Cardiac muscle cell (in vitro differentiated cells and primary cell): ENCODE measurements at places on chromosomes 12 and 14.

- H3K36me3 ChIP-seq = no peaks in the 10 kb centered on the region
- DNase-seq = no peak
- H3K27ac ChIP-seq = peak overlapping the region; percentile 75
- no peaks in the 10 kb centered on the region for H3K27me3 ChIP-seq
- H3K4me3 ChIP-seq = no peak overlapping the region
Observed at GRCh38 chr14:55121628-55122439, 7.2 kb upstream of the LGALS3 start.

GRCh38 chr12:119660076-119660475, 7.9 kb upstream of the PRKAB1 start:
- no peak overlapping the region for H3K4me3 ChIP-seq
- DNase-seq = no peak
- H3K4me1 ChIP-seq = no peaks in the 10 kb centered on the region

GRCh38 chr12:81610955-81611889, 147.9 kb downstream of the PPFIA2 start:
- H3K4me3 ChIP-seq = no peak overlapping the region
- H3K27ac ChIP-seq = peak overlapping the region; percentile 73
- peaks cover 15% of the 10 kb centered on the region for H3K4me1 ChIP-seq
- no peaks in the 10 kb centered on the region for H3K36me3 ChIP-seq

DNA sequence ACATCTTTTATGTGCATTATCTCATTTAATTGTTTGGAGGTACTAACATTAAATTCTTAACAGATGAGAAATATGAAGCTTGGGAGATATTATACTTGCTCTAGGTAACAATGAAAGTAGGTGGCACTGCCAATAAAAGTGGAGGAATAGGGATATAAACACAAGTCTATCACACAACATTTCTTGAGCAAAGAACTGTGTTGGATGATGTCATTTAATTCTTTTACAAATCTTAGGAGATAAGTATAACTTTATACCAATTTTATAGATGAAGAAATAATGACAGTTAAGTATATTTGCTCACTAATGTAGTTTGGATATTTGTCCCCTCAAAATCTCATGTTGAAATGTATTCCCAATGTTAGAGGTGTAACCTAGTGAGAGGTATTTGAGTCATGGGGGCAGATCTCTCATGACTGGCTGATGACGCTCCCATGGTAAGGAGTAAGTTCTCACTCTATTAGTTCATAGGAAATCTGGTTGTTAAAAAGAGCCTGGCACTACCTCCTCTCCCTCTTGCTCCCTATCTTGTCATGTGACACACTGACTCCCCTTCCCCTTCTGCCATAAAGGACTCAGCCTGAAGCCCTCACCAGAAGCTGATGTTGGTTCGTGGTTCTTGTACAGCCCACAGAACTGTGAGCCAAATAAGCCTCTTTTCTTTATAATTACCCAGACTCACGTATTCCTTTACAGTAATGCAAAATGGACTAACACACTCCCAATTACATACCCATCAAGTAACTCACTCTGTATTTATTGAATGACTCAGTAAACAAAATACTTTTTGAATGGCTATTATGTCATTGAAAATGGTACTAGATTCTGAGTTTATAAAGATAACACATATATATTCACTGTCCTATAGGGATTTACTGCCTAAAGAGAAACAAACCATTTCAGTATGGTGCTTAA, 146.8 kb upstream of the KITLG start:
- H3K27me3 ChIP-seq = no peaks in the 10 kb centered on the region
- H3K27ac ChIP-seq = no peak overlapping the region
- no peak for DNase-seq

DNA sequence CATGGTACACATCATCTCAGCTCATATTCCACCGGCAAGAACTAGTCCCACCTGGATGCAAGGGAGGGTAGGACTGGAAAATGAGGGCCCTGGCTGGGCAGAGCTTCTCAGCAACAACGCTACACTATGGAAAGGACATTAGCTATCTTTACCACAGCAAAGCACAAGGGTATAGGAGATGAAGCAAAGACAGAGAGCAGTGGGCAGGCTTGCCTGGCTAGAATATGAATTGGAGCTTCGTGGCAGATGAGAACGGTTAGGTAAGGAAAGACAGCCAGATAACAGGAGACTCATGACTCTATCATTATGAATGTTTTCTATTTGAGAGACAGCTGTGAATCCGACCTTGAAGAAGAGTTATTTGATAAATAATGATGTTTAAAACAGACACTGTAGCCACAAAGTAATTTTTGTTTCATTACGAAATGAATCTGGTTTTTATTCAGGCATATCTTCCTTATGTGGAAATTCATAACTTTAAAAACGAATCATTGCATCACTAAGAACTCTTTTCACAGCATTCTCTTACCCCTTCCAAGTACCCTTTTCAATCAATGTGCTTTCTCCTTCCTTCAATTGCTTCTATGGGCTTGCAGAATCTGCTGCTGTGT, 59.1 kb upstream of the PCED1B start:
- no peak for DNase-seq
- no peak overlapping the region for H3K4me3 ChIP-seq
- no peaks in the 10 kb centered on the region for H3K36me3 ChIP-seq
- no peaks in the 10 kb centered on the region for H3K27me3 ChIP-seq
- no peaks in the 10 kb centered on the region for H3K4me1 ChIP-seq
- H3K27ac ChIP-seq = no peak overlapping the region

DNA sequence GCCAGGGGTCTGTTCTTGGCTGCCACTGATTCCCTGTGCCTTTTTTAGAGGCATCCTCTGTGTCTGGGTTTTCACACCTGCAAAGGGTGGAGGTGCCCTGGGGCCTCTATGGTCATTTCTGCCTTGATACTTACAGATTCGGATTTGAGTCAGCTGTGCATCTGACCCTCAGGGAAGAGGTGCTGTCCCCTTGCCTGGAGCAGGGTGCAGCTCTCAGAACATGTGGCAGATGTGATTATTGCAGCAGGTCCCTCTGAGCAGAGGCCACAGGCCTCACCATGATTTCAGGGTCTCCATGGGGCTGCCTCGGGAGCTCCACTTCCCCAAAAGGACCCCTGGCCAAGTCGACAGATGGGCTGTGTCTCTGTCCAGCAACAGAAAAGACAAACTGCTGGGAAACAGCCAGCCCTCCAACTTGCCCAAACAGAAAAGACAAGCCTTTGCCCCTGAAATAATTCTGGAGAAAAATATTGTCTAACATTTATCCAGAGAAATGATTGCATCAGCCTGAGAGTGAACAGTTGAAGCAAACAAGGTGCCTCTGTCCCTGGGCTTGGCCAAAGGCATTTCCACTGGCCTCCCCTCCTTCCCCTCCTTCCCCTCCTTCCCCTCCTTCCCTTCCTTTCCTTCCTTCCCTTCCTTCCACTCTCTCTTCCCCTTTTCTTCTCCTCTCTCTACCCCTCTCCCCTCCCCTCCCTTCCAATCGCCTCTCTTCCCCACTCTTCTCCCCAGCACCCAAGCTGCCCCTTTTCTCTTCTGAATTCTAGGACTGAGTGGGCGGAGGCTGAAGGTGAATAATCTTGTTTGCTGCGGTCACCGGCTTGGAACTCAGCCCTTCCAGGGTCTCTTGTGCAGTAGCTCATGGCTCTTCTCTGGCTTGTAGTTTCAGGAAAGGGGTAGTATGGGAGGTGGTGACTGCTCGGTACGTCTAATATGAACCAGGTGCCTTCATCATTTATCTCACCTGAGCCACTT, 676 bp downstream of the SERPINA3 start:
- no peak overlapping the region for H3K27ac ChIP-seq
- H3K4me1 ChIP-seq = no peaks in the 10 kb centered on the region
- no peaks in the 10 kb centered on the region for H3K36me3 ChIP-seq
- no peak for DNase-seq
- no peak overlapping the region for H3K4me3 ChIP-seq

- DNase-seq = no peak
- H3K27ac ChIP-seq = no peak overlapping the region
- no peaks in the 10 kb centered on the region for H3K4me1 ChIP-seq
Observed at GRCh38 chr14:77204459-77204771, 22.8 kb downstream of the TMEM63C start.

GRCh38 chr12:119089380-119090013, 89.2 kb upstream of the HSPB8 start:
- no peak for DNase-seq
- peaks cover 18% of the 10 kb centered on the region for H3K4me1 ChIP-seq
- H3K4me3 ChIP-seq = no peak overlapping the region
- H3K36me3 ChIP-seq = no peaks in the 10 kb centered on the region
- peak overlapping the region; percentile 81 for H3K27ac ChIP-seq
- H3K27me3 ChIP-seq = no peaks in the 10 kb centered on the region

GRCh38 chr12:6363330-6364043, 11.9 kb downstream of the SCNN1A start:
- H3K4me3 ChIP-seq = peak overlapping the region; percentile 29
- H3K27ac ChIP-seq = no peak overlapping the region
- H3K36me3 ChIP-seq = no peaks in the 10 kb centered on the region
- no peaks in the 10 kb centered on the region for H3K4me1 ChIP-seq
- H3K27me3 ChIP-seq = no peaks in the 10 kb centered on the region

- no peaks in the 10 kb centered on the region for H3K27me3 ChIP-seq
- H3K4me3 ChIP-seq = no peak overlapping the region
- peak overlapping the region; percentile 99 for H3K27ac ChIP-seq
- DNase-seq = no peak
Observed at GRCh38 chr12:108700833-108701541, 30.3 kb downstream of the CORO1C start.

DNA sequence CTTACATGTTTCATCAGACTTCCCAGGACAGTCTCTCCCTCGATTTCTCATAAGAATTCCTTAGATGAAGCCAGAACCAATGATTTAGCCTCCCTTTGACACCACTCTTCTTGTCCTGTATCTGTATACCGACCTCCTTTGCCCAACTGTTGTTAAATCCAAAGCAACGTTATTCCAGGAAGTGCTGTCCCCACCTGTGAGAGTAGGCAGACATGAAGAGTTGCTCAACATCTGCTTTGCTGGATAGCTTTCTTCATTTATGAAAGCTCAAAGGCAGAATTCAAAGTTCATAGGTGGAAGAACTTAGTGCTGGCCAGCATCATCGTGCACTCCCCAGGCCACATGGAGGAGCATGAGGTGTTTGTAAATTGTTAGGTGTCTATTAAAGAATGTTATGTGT, 55.6 kb downstream of the GTF2A1 start:
- H3K27me3 ChIP-seq = no peaks in the 10 kb centered on the region
- no peak overlapping the region for H3K27ac ChIP-seq
- H3K4me1 ChIP-seq = peaks cover 3% of the 10 kb centered on the region
- DNase-seq = peak; percentile 7

DNA sequence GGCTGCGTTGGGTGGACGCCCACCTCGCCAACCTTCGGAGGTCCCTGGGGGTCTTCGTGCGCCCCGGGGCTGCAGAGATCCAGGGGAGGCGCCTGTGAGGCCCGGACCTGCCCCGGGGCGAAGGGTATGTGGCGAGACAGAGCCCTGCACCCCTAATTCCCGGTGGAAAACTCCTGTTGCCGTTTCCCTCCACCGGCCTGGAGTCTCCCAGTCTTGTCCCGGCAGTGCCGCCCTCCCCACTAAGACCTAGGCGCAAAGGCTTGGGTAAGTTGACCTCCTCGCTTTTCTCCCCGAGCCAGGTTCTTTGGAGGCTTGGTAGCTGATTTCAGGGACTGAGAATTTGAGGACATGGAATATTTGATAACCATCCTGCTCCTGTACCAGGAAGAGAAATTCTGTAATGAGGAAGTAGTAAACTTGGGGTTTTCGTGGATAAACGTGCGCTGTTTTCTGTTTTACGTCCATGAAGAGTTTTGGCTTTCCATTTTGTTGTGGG, 530 bp downstream of the APAF1 start:
- peaks cover 14% of the 10 kb centered on the region for H3K36me3 ChIP-seq
- peak overlapping the region; percentile 95 for H3K27ac ChIP-seq
- H3K4me1 ChIP-seq = peaks cover 5% of the 10 kb centered on the region
- H3K27me3 ChIP-seq = no peaks in the 10 kb centered on the region
- peak overlapping the region; percentile 76 for H3K4me3 ChIP-seq

GRCh38 chr14:102633906-102634595, 41.6 kb downstream of the RCOR1 start:
- H3K27me3 ChIP-seq = no peaks in the 10 kb centered on the region
- DNase-seq = no peak
- H3K4me3 ChIP-seq = no peak overlapping the region
- no peaks in the 10 kb centered on the region for H3K36me3 ChIP-seq
- H3K27ac ChIP-seq = no peak overlapping the region
- peaks cover 21% of the 10 kb centered on the region for H3K4me1 ChIP-seq

DNA sequence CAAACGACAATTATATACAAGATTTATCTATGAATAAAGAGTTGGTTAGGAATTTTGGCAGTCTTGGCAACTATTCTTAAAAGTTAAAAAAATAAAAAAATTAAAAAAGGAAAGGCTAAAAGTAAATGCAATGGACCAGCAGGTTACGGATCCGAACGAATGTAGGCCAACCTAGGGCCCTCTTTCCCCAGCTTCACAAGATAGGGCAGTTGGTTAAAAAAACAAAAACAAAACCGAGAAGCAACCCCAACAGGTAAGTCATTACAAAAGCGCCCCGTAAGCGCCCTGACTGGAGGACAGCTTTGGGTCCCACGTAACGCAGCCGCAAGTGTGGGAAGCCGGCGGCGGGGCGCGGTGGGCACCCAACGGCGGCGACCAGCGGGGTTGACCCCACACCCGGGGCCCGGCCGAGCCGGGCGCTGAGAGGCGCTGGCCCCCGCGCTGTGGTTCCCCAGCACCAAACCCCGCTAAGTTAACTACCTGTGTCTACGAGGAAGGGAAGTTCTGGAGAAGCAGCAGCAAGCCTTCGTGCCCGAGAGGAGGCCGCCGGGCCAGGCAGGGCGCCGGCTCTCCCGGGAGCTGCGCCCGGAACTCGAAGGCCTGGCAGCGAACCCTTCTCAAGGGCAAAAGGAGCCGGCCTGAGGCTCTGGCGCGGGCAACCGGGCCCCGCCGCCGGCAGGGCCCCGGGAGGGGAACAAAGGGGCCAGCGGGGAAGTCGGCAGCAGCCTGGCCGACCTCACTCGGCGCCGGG, 882 bp downstream of the HECTD1 start:
- peaks cover 9% of the 10 kb centered on the region for H3K36me3 ChIP-seq
- peak overlapping the region; percentile 99 for H3K27ac ChIP-seq
- peaks cover 22% of the 10 kb centered on the region for H3K4me1 ChIP-seq
- DNase-seq = peak; percentile 39
- H3K4me3 ChIP-seq = peak overlapping the region; percentile 59
- no peaks in the 10 kb centered on the region for H3K27me3 ChIP-seq

- H3K27ac ChIP-seq = no peak overlapping the region
- no peak for DNase-seq
- no peaks in the 10 kb centered on the region for H3K27me3 ChIP-seq
- no peaks in the 10 kb centered on the region for H3K36me3 ChIP-seq
Observed at GRCh38 chr14:101155575-101155974, 252.1 kb upstream of the RTL1 start.

- H3K4me1 ChIP-seq = no peaks in the 10 kb centered on the region
- H3K27me3 ChIP-seq = no peaks in the 10 kb centered on the region
- no peak overlapping the region for H3K4me3 ChIP-seq
- no peak for DNase-seq
- no peaks in the 10 kb centered on the region for H3K36me3 ChIP-seq
Observed at GRCh38 chr14:98227000-98227726, 1044.8 kb downstream of the BCL11B start.

- no peak for DNase-seq
- no peak overlapping the region for H3K4me3 ChIP-seq
- peaks cover 60% of the 10 kb centered on the region for H3K4me1 ChIP-seq
Observed at GRCh38 chr14:68966872-68967301, 12.2 kb downstream of the ACTN1 start.
